Activated CD4-positive, alpha-beta memory T cell treated with anti-CD3 and anti-CD28 coated beads for 36 hours (primary cell): ENCODE measurements at places on chromosomes 6 and 20. TPM values are rescaled to one million over a fixed set of nuclear protein-coding genes. Genes with fewer than 3 reads are reported as not detected.

- DNase-seq: peak; percentile 74
These were observed 145.5 kb upstream of the RNF24 start for GRCh38 chr20:4160761-4161305.

The NKX2-4 gene
- total RNA-seq: not detected

The IL17F gene
- total RNA-seq: 113 TPM

GRCh38 chr6:470901-471448 is 79.4 kb downstream of the IRF4 start:
- peak; percentile 47 for DNase-seq

- no peak for DNase-seq
These were observed 32.7 kb downstream of the CYP24A1 start for GRCh38 chr20:54140927-54141566.

GRCh38 chr6:45021676-45022075 is 306.5 kb upstream of the RUNX2 start:
- no peak for DNase-seq

The EEF1A2 gene
- 1.1 TPM for total RNA-seq

- no peak for DNase-seq
These were observed 19.6 kb upstream of the PKHD1 start for GRCh38 chr6:52106994-52107393.

The CYP39A1 gene
- total RNA-seq: not detected

GRCh38 chr6:99066044-99066443 is 118.3 kb upstream of the FBXL4 start:
- DNase-seq: no peak

The HLA-DPA1 gene
- 19.3 TPM for total RNA-seq

The SLC52A3 gene
- total RNA-seq: not detected

DNA sequence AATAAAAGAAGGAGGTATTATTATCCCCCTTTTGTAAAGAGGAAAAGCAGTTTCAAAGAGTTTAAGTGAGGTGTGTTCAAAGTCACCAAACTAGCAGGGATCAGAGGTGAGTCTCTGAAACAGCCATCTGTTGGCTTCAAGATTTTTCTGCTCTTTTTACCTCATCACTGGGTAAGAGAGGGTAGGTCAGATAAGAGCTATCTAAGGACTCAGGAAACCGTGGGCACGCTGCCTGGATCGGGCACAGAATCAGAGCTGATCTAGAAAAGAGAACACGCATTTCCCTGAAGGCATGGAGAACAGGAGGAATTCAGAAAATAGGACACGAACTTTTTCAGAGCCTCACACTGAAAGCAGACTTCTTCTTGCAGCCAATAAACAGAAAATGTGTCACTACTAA is 65.8 kb upstream of the LY86 start:
- DNase-seq: no peak

DNA sequence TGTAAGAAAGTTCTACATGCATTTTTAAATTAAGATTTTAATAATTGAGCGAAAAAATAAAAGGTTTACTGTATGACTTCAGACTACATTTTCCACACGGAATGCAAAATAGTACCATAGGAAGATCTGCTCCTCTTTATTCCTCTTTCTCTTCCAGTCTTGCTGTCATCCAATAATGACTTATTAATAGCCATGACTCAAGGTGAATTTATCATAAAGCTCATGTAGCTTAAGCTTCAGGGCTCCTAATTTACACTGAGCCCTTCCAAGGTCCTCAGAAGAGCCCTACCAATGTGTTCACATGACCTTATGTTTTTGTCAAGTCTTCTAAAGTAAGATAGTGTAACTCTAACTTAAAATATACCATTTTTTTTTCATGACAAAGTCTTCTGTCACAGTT is 510.1 kb downstream of the PHF3 start:
- no peak for DNase-seq

- no peak for DNase-seq
These were observed 1339.5 kb upstream of the MAP3K7 start for GRCh38 chr6:91926361-91926760.

- no peak for DNase-seq
These were observed 157.3 kb downstream of the BACH2 start for GRCh38 chr6:90139272-90139817.

DNA sequence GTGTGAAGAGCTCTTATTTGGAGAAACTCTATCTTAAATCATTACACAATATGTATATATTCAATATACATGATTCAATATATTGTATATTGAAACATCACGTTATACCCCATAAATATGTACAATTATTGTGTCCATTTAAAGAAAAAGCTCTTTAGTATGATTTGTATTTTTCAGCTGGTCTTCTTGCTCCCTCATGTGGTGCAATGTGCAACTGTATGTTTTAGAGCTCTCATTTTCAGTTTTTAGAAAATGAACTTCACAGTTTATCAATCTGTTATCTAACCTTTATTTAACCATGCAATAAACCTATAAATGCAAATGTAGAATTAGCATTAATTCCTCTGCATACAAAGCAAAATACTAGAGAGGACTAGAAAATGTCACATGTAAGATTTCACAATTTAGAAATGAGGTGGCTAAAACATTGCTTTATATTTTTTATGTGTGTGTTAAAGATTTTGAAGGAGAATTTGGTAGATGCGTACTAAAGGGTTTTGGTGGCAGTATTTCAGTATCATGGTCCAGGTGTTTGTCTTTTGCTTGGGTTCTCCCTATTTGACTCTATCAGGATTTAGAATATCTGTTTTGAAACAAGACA is 167.1 kb downstream of the PHF3 start:
- no peak for DNase-seq

DNA sequence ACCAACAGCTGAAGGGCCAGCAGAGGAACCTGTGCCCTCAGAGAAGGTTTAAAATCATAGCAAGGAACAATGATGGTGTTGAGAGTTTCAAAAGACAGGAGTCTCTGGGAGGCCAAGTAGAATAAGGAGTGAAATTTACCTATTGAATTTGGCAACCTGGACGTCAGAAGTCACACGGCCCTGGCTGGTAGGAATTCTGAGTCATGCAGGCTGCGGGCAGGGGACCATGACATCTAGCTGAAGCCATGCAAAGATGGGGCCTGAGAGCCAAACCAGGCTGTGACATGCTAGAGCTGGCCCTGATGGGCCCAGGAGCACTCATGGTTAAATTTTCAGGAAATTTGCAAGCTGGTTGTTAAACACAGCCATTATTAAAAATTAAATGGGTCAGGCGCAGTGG is 64.0 kb upstream of the SNX9 start:
- DNase-seq: no peak

DNA sequence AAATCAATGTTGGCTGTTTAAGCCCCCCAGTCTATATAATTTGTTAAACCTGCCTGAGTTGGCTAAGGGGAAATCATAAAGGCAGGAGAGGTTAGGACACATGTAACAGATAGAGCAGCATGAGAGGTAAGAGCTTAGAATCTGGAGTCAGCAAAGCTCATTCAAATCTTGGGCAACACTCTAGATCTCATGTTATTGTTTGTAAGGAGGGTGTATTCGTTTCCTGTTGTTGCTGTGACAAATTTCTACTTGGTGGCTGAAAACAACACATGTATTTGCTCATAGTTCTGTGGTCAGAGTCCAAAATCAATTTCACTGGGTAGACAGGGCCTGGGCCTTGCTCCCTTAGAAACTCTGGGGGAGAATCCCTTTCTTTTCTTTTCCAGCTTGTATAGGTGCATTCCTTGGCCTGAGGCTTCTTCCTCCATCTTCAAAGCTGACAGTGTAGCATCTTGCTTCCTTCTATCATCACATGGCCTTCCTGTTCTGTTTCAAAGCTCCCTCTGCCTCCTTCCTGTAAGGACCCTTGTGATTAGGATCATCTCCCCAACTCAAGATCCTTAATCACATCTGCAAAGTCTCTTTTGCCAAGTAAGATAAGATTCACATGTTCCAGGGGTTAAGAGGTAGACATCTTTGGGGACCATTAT is 4.4 kb downstream of the LY86 start:
- no peak for DNase-seq

- no peak for DNase-seq
These were observed 70.0 kb upstream of the SRSF6 start for GRCh38 chr20:43387737-43388136.

GRCh38 chr6:56419191-56419590 is 171.8 kb upstream of the COL21A1 start:
- DNase-seq: no peak

- no peak for DNase-seq
These were observed 3.5 kb upstream of the SLC22A7 start for GRCh38 chr6:43294536-43294935.

DNA sequence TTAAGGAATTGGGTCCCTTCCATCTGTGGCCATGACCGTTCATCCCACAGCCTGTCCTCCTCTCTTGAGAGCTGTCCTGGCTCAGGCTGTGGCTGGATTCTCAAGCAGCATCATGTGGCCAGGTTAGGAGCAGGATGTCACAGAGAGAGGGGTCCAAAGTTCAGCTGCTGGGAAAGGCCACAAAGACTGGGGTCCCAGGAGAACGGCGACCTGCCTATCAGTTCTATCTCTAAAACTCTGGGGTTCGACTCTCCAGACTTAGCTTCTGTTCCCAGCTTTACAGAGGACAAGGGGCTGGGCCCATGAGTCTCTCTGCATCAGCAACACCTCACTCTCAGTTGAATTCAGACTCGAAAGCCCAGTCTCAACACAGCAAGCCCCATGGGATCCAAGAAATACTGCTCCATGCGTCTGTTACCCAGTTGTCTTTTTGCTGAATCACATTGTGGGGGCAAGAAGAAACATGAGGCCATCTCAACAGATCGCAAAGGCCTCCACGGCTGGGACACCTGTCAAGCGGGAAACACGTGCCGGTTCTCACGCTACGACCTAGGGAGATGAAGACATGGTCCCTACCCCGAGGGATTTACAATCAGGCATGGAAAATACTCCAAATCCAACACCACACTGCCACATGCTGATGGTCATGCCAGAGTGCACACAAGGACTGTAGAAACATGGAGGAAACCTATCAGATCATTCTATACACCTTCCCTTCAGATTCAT is 95.4 kb downstream of the SLC22A23 start:
- DNase-seq: no peak

DNA sequence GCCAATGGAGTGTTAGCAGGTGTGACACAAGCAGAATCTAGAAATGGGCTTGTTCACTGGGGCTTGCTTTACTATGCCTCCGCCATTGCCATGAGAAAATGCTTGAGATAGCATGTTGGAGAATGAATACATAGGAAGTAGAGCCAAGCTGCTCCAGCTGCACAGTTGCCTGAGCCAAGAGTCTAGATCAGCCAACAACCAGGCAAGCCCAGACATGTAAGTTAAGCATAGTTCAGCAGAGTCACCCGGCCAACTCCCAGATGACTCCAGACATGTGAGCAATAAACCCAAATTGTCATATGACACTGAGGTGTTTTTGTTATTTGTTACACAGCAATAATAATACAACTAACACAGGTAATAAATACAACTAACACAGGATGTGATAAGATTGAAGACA is 167.9 kb downstream of the HAO1 start:
- DNase-seq: no peak

The TRAPPC3L gene
- total RNA-seq: not detected

DNA sequence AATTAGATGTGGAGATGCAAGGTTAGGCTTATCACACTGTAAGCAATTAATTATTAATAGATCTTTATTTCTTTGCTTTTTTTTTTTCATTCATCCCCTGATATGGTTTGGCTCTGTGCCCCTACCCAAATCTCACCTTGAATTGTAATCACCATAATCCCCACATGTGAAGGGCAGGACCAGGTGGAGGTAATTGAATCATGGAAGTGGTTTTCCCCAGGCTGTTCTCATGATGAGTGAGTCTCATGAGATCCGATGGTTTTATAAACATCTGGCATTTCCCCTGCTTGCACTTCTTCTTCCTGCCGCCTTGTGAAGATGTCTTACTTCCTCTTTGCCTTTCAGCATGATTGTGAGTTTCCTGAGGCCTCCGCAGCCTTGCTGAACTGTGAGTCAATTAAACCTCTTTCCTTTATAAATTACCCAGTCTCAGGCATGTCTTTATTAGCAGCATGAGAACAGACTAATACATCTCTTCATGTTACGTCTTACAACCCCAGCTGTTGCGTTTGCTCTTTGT is 333.8 kb downstream of the CDH26 start:
- no peak for DNase-seq

The DEFB124 gene
- total RNA-seq: not detected

DNA sequence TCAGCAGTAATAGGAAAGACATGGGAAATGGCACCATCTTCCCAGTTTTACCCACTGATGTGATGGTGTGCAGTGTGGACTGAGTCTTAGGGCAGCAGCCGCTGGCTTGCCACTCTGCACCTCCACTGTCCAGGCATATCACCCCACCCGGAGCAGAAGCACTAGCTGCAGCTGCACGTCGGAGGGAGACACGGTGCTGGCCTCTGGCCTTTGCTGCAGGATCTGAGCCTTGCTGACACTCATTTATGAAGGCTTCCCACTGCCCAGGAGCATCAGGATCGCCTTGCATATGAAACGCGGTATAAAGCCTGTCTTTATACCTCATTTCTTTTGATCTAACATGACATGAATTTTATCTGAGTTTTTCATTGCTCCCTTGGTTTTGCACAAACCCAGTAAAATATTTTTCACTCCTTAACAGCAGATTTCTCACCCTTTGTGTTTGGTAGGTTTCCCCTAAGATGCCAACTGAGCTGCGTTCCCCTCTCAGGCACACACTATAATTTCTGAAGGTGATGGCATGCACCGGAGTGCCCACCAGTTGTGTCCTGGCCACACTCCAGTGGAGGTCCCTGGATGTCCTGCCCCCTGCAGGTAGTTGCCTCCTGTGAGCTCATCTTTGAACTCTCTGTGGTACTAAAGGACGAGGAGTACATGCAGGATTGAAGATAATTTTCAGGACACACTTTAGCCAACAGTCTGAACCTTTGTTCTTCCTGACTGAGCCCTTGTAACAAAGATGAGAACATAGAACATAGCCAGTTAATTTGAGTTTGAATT is 9.0 kb upstream of the EXOC2 start:
- DNase-seq: no peak
